ENCODE measurements at places on chromosomes 11 and 22. TPM values are rescaled to one million over a fixed set of nuclear protein-coding genes. Genes with fewer than 3 reads are reported as not detected.

DNA sequence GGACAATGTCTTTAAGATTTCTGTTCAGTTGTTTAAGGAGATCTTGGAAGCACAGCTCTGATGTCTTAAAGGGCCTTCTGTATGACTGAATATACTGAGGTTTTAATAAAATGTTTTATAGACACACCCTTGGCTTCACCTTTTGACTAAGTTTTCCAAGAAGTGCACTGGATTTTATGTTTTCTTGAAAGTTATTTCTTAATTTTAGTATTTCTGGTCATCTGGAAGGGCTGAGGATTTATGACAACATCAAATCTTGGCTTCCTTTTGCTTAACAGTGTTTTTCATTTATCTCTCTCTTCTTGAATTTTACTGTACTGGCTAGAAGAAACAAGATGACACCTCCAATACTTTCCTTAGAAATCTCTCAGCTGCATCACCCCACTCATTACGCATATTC lies 2423.4 kb downstream of the LRRC4C start:
- H3K4me3 ChIP-seq, result no peak overlapping the region
- H3K4me1 ChIP-seq, result no peaks in the 10 kb centered on the region
- H3K36me3 ChIP-seq, result no peaks in the 10 kb centered on the region
- H3K27ac ChIP-seq, result no peak overlapping the region

DNA sequence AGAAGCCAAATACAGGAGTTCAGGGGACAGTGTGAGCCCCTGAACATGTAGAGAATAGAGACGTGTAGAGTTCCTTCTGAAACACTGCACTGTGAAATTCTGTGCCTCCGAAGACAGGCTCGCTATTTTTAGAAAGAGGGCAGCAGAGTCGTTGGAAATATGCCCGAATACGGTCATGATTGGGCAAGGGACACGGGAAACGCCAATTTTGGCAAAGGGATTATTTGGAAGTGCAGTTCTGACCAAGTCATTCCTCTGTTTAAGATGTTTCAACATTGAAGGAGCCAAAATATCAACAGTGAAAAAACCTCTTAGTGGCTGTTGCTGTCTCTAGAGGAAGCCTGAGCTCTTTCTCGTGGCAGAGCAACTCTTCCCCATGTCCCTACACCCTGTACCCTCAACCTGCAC lies 9.5 kb upstream of the CBX6 start:
- no peaks in the 10 kb centered on the region for H3K27me3 ChIP-seq
- DNase-seq, result peak; percentile 75
- no peak overlapping the region for H3K4me3 ChIP-seq
- no peaks in the 10 kb centered on the region for H3K36me3 ChIP-seq
- peak overlapping the region; percentile 97 for H3K27ac ChIP-seq
- H3K4me1 ChIP-seq, result peaks cover 4% of the 10 kb centered on the region

- H3K4me3 ChIP-seq, result no peak overlapping the region
- no peak overlapping the region for H3K27ac ChIP-seq
Measured at GRCh38 chr11:43694477-43694876, 13.9 kb downstream of the HSD17B12 start.

DNA sequence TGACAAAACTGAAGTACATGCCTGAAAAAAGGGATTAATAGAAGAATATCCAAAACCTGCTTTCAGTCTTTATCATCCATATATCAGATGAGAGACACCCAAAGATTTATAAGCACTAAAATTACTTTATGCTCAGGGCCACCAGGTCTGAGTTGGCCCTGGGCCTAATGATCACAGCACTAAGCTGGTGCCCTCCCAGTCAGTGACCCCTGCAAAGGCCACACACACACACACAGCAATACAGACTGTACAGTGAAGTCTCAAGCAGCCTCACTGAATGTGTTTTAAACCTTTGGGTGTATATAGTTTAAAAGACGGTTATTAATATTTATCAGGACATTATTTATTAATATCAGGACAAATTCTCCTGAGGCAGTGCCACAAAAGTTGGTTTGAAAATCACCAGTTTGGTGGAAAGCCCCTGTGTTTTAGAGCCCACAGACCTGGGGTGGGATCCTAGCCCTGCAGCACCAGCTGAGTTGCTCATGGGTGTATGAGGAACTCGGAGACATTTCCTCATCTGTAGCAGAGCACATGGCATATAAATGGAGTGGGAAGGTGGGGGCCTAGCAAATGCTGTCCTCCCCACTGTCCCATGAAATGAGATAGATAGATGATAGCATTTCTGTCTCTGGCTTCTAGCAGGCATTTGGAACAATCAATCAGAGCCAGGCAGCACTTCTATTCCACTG lies 48.4 kb upstream of the HORMAD2 start:
- no peak overlapping the region for H3K4me3 ChIP-seq
- H3K27me3 ChIP-seq, result no peaks in the 10 kb centered on the region
- no peak for DNase-seq
- H3K27ac ChIP-seq, result no peak overlapping the region

FRMD8 gene
- total RNA-seq, result 27.8 TPM
